Fibroblast of lung (primary cell): ENCODE measurements at places on chromosomes 12 and 14. TPM values are rescaled to one million over a fixed set of nuclear protein-coding genes. Genes with fewer than 3 reads are reported as not detected.

Gene FAM161B
- total RNA-seq = 4.1 and 5.3 TPM in 2 replicates

- H3K27ac ChIP-seq = no peak overlapping the region
- no peak for DNase-seq
- H3K4me3 ChIP-seq = no peak overlapping the region
- no peaks in the 10 kb centered on the region for H3K36me3 ChIP-seq
- peaks cover 13% of the 10 kb centered on the region for H3K4me1 ChIP-seq
- no peaks in the 10 kb centered on the region for H3K27me3 ChIP-seq
Observed at GRCh38 chr12:55850893-55851292, 8.2 kb upstream of the MMP19 start.

GRCh38 chr12:50936821-50937530 lies 15.4 kb upstream of the HIGD1C start:
- no peaks in the 10 kb centered on the region for H3K36me3 ChIP-seq
- no peak overlapping the region for H3K27ac ChIP-seq
- no peaks in the 10 kb centered on the region for H3K27me3 ChIP-seq
- H3K4me1 ChIP-seq = peaks cover 5% of the 10 kb centered on the region
- DNase-seq = no peak

- H3K4me3 ChIP-seq = no peak overlapping the region
- H3K36me3 ChIP-seq = no peaks in the 10 kb centered on the region
- DNase-seq = no peak
- H3K27me3 ChIP-seq = no peaks in the 10 kb centered on the region
- H3K4me1 ChIP-seq = no peaks in the 10 kb centered on the region
- no peak overlapping the region for H3K27ac ChIP-seq
Observed at GRCh38 chr14:26414926-26415325, 182.9 kb downstream of the NOVA1 start.

DNA sequence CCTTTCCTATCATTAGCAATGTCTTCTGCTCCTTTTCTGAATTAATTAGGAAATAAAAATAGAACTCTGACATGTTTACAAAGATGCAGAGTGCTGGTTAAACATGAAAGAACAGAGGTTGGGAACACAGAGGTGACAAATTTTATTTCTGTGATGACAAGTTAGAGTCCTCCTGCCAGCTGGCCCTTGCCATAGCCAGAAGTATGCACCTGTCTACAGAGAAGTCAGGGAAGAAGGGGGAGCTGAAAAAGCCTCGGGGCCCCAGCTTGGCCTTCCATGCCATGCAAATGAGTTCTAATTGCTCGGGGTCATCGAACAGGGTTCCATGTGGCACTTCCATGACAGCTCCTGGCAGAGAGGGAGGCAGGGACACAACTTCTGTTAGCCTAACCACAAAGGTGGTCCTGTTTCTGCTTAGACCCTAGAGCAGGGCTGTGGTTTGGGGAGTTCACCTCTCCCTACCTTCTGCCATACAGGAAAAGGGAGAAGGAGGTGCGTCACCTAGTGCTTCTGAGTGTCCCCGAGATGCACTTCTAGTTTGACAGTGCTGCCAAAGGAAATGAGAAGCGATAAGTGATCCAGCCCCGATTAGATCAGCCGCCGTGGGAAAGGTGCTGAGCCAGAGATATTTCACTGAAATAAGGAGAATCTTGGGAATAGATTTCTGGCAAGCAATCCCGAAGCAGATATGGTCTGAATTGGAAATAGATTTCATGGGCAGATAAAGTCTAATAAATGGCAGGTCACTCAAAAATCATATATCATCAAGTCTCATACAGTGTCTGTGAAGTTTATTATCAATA lies 155.8 kb upstream of the FOXN3 start:
- H3K27me3 ChIP-seq = no peaks in the 10 kb centered on the region
- no peak overlapping the region for H3K4me3 ChIP-seq
- H3K4me1 ChIP-seq = no peaks in the 10 kb centered on the region
- no peak overlapping the region for H3K27ac ChIP-seq

GRCh38 chr12:43294916-43295315 lies 257.1 kb downstream of the ADAMTS20 start:
- peak; percentile 39 for DNase-seq
- H3K27me3 ChIP-seq = no peaks in the 10 kb centered on the region
- no peaks in the 10 kb centered on the region for H3K4me1 ChIP-seq
- H3K27ac ChIP-seq = no peak overlapping the region
- no peak overlapping the region for H3K4me3 ChIP-seq
- H3K36me3 ChIP-seq = no peaks in the 10 kb centered on the region

GRCh38 chr14:103008768-103009357 lies 48.5 kb downstream of the CDC42BPB start:
- peaks cover 5% of the 10 kb centered on the region for H3K36me3 ChIP-seq
- no peak overlapping the region for H3K27ac ChIP-seq
- H3K4me3 ChIP-seq = no peak overlapping the region
- DNase-seq = peak; percentile 82

DNA sequence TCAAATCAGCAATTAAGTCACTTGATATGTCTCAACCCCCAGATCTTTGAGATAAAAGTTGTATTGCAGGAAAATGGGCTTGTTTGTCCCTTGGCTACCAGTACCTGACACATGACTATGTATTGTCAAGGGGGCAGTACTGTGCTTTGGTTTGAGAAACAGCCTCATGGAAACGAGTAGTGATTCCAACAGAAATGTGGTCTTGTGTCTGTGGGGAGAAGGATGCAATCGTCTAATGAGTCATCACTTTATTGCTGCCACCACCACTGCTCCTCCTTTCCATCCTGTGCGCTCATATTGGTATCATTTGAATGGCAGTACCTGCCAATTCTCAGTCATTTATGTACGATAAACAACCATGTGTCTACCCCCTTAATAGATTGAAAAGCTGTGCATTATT lies 72.8 kb upstream of the ARHGAP5 start:
- H3K27ac ChIP-seq = no peak overlapping the region
- H3K27me3 ChIP-seq = no peaks in the 10 kb centered on the region
- no peak overlapping the region for H3K4me3 ChIP-seq
- no peaks in the 10 kb centered on the region for H3K36me3 ChIP-seq
- DNase-seq = peak; percentile 42
- no peaks in the 10 kb centered on the region for H3K4me1 ChIP-seq

DNA sequence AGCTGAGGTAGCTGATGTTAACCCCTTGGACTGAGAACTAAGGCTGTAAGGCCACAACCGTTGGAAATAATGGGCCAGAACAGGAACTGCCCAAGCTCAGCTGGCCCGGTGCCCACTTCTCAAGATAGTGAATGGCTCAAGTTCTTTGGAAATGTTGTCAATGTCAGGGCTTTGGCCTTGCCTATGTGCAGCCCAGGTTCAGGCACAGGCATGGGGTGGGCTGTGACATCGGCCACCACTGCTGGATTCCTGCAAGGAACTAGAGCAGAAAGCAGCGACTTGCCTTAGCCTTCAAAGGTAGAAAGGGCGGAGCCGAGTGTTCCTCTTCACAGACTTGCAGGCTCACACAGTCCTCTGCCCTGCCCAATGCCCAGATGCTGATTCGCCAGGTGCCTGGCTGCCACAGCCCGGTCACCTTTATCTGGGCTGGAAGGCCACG lies 291.2 kb downstream of the ZFP36L1 start:
- no peak overlapping the region for H3K4me3 ChIP-seq
- no peaks in the 10 kb centered on the region for H3K36me3 ChIP-seq
- no peaks in the 10 kb centered on the region for H3K27me3 ChIP-seq
- DNase-seq = no peak
- H3K27ac ChIP-seq = no peak overlapping the region
- H3K4me1 ChIP-seq = peaks cover 8% of the 10 kb centered on the region

- H3K4me1 ChIP-seq = no peaks in the 10 kb centered on the region
- H3K4me3 ChIP-seq = no peak overlapping the region
- H3K36me3 ChIP-seq = no peaks in the 10 kb centered on the region
Observed at GRCh38 chr14:23646648-23647549, 10.7 kb downstream of the DHRS2 start.

GRCh38 chr14:47526591-47527244 lies 148.7 kb downstream of the MDGA2 start:
- no peak for DNase-seq
- H3K4me1 ChIP-seq = no peaks in the 10 kb centered on the region
- H3K27me3 ChIP-seq = no peaks in the 10 kb centered on the region
- no peaks in the 10 kb centered on the region for H3K36me3 ChIP-seq
- H3K4me3 ChIP-seq = no peak overlapping the region

DNA sequence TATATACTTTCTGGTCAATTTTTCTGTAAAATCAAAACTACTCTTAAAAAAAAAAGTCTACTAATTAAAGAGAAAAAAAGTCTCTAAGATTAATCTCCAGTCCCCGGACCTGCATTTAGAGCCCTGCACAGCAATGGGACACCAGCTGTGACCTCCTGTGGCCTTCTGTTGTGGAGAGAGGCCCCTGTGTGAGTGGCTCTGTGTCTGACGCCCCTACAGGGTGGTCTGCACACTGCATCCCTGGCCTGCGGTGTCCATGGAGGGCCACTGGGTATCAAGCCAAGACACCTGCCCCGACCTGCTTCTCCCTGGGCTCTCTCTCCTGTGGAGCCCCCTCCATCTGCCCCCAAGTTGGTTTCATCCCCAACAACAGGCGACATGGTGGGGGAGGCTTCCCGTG lies 248.0 kb upstream of the DIO3 start:
- no peak for DNase-seq
- H3K27ac ChIP-seq = no peak overlapping the region
- no peaks in the 10 kb centered on the region for H3K36me3 ChIP-seq
- H3K27me3 ChIP-seq = no peaks in the 10 kb centered on the region
